ENCODE measurements at places on chromosomes 1 and 21.

DNA sequence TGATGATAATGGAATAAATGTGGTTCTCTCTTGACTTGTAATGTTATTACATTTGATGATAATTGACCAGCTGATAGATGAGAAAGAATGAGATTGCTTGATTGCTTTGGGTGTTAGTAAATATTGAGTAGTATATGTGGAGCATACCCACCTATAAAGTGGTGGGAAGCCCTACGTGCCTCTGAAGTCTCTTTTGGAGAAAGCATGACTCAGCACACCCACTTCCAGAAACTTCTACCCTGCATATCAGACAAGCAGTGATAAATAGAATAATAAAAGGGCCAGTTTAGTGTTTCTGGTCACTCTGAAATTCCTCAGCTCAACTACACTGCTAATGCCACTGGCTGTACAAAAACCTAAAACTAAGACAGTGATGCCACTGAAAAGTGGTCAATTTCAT lies 288.8 kb downstream of the ZNF648 start:
- no peak for DNase-seq

GRCh38 chr1:68675336-68675735 lies 178.5 kb upstream of the DEPDC1 start:
- DNase-seq, result no peak

GRCh38 chr1:183807549-183808168 lies 2.7 kb downstream of the RGL1 start:
- DNase-seq, result no peak

GRCh38 chr1:119431836-119432235 lies 16.9 kb downstream of the HSD3B2 start:
- DNase-seq, result no peak
